ENCODE measurements at places on chromosomes 1 and 21. TPM values are rescaled to one million over a fixed set of nuclear protein-coding genes. Genes with fewer than 3 reads are reported as not detected.

GRCh38 chr1:93317207-93317606 lies 28.5 kb upstream of the DR1 start:
- DNase-seq, result peak; percentile 42
- no peaks in the 10 kb centered on the region for H3K36me3 ChIP-seq
- H3K4me1 ChIP-seq, result no peaks in the 10 kb centered on the region
- no peak overlapping the region for H3K27ac ChIP-seq

GRCh38 chr21:43654806-43655489 lies 4.3 kb downstream of the HSF2BP start:
- H3K27me3 ChIP-seq, result no peaks in the 10 kb centered on the region
- H3K4me1 ChIP-seq, result peaks cover 7% of the 10 kb centered on the region
- no peak for DNase-seq
- H3K36me3 ChIP-seq, result no peaks in the 10 kb centered on the region

DNA sequence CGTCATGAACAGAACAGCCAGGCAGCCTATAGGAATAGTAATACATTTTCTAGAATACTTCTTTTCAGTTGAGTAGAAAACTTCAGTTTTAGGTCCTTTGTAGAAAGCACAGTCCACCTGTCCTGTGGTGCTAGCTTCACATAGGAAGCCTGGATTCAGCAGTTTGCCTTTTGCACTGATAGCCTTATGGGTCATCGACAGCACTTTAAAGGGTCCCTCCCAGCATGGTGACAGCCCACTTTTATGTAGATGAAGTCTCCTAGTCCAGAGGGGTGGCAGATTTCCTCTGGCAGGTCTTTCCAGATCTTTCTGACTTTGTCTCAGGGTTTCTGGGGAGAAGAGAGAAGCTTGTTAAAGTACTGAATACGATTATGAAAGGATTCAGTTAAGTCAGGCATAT lies 161.4 kb upstream of the TNR start:
- no peak overlapping the region for H3K27ac ChIP-seq
- H3K4me3 ChIP-seq, result no peak overlapping the region
- no peaks in the 10 kb centered on the region for H3K36me3 ChIP-seq
- H3K4me1 ChIP-seq, result no peaks in the 10 kb centered on the region

DNA sequence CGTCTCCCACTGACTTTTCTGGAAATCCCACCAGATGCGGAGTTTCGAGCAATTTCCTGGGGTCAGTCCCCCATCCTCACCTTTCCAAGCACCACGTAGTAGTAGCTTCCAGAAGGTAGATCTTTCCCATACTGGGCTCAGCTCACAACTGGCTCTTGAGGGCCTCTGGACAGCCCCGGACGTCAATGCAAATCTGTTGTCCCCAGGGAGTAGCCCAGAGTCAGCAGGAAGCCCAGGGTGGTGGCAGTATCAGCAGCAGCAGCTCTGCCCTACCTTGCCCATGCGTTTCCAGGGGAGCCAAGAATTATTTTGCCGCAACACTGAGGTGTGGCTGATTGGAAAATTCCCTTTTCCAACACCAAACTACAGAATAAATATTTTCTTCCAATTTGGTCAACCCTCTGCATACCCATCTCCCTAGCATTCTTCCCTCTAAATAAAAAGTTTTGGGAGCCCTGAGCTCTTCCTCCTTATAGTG lies 70.3 kb downstream of the CD46 start:
- no peaks in the 10 kb centered on the region for H3K27me3 ChIP-seq
- peaks cover 24% of the 10 kb centered on the region for H3K4me1 ChIP-seq
- peak overlapping the region; percentile 92 for H3K4me3 ChIP-seq
- H3K27ac ChIP-seq, result peak overlapping the region; percentile 100
- no peak for DNase-seq
- peaks cover 36% of the 10 kb centered on the region for H3K36me3 ChIP-seq

GRCh38 chr1:24704411-24705259 lies 40.6 kb upstream of the CLIC4 start:
- DNase-seq, result no peak
- H3K4me1 ChIP-seq, result no peaks in the 10 kb centered on the region
- no peaks in the 10 kb centered on the region for H3K27me3 ChIP-seq
- H3K27ac ChIP-seq, result peak overlapping the region; percentile 43
- H3K36me3 ChIP-seq, result no peaks in the 10 kb centered on the region
- H3K4me3 ChIP-seq, result peak overlapping the region; percentile 2

DNA sequence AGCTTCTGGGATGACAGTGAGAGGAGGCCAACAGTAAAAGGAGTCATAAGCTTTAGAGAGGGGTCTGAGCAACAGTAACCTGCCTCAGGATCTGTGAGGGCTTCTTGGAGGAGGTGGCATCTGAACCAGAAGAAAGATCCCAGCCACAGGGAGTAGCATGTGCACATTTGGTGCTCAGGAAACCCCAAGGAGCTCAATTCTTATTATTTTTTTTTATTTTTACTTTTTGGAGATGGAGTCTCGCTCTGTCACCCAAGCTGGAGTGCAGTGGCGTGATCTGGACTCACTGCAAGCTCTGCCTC lies 4.7 kb downstream of the THEMIS2 start:
- no peak for DNase-seq
- H3K4me1 ChIP-seq, result peaks cover 7% of the 10 kb centered on the region
- H3K36me3 ChIP-seq, result no peaks in the 10 kb centered on the region
- H3K27ac ChIP-seq, result no peak overlapping the region
- H3K27me3 ChIP-seq, result peaks cover 12% of the 10 kb centered on the region
- H3K4me3 ChIP-seq, result no peak overlapping the region

The TRIM46 gene
- not detected for total RNA-seq
